Stimulated activated CD4-positive, alpha-beta T cell treated with anti-CD3 and anti-CD28 coated beads, Interleukin-4, amount 100 ng/mL, for 4 hours (primary cell): ENCODE measurements at places on chromosomes 4 and X.

GRCh38 chr4:44646151-44646550 is 5.3 kb downstream of the YIPF7 start:
- no peak for DNase-seq

GRCh38 chr4:71406459-71406963 is 67.7 kb downstream of the SLC4A4 start:
- no peak for DNase-seq

- DNase-seq, result peak; percentile 10
Observed at GRCh38 chr4:17385403-17385802, 126.5 kb downstream of the QDPR start.

GRCh38 chr4:81512757-81513501 is 41.2 kb upstream of the RASGEF1B start:
- no peak for DNase-seq

DNA sequence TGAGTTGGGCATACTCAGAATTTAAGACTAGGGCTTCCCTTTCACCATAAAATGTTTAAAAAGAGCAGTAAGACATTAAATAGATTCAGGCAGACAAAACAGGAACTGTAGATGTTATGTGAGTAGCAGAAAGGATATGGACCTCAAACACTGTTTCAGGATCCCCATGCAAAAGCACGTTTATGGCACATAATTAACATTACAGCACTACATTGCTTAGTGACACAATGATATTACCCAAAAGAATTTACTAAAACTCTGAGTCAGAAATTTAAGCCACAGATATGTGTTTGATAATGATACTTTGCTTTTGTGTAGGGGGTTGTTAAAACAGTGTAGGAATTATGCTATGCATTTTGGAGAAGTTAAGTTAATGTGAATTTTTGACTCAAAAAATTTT is 266.3 kb downstream of the PDGFC start:
- no peak for DNase-seq
